Stromal cell of bone marrow (primary cell): ENCODE measurements at places on chromosomes 3 and 15.

GRCh38 chr3:131329774-131330173 is 51.8 kb upstream of the NUDT16 start:
- DNase-seq = no peak

GRCh38 chr15:85383470-85384148 is 3.2 kb downstream of the AKAP13 start:
- no peak for DNase-seq

- DNase-seq = no peak
Measured at GRCh38 chr3:2870724-2871333, 239.3 kb downstream of the IL5RA start.

DNA sequence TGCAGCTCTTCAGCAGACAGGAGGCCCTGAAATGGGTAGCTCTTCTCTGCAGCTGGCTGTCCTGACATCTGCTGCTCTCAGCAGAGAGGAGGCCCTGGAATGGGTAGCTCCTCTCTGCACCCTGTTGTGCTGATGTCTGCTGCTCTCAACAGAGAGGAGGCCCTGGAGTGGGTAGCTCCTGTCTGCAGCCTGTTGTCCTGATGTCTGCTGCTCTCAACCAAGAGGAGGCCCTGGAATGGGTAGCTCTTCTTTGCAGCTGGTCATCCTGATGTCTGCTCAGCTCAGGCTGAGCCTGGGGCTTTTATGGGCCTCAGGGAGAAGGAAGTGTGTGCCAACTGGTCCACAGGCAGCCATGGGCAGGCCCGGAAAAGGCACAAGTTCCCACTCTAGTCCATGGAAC is 66.6 kb downstream of the PIK3CB start:
- DNase-seq = no peak

DNA sequence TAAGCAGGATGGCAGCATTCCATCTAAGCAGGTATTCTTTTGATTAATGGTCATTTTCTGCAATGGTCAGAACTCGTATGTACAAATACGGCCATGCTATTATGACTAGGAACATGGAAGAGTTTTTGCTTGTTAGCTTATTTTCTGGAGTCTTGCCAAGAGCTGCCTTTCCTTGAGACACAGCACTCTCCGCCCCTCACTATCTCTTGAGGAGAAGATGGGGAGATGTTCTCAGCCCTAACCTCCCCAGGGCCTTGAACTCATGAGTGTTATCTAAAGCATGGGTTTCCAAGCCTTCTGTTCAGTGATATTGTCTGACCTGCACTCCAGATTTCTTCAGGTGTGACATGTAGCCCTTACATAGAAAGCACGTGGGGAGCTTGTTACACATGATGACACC is 65.9 kb upstream of the ACTC1 start:
- no peak for DNase-seq

DNA sequence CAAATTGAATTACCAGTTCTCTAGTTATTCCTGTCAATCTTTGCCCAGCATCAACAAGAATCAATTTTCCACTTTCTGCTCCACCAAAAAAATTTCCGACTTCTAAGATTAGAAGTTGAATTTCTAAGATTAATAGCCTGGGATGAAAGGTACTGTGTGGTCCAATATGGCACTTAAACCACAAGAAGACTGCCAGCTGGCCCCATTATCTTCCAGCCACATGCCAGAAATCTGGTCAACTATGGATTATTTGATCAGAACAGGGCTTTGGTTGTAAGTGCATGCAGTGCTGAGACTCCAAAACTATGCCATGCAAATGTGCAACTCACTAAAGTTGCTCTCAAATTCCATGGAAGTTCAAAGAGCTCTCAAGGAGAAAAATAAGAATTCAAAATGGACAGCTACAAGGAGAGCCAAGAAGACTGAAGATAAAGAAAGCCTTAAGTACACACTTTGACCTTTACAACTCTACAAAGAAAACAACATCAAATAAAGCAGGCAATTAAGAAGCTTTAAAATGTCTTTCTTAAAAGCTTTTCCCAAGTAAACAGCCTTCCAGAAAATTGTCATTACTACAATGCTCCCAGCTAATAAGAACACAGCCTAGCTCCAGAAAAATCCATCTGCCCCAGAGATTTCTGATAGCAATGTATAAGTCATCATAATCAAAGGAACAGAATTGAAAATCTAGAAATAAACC is 64.2 kb downstream of the ST3GAL6 start:
- DNase-seq = no peak

DNA sequence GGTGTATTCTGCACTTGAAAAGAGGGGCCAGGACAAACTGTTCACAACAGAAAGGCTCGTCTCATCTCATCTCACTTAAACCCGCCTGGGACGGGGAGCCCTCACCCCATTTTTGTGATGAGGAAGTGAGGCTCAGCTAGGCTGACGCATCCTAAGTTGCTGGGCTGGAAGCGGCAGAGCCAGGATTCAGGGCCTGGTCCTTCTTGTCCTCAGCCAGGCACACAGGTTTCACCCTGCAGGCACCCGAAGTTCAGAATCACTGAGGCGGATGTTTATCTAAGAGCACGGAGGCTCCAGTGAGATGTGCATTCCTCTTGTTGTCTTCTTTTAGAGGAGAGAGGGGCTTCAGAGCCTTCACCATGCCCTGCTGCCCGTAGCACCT is 51.1 kb upstream of the PLXNA1 start:
- no peak for DNase-seq

GRCh38 chr3:175558261-175558660 is 699.1 kb downstream of the NAALADL2 start:
- no peak for DNase-seq

GRCh38 chr3:141093397-141093796 is 42.2 kb downstream of the SPSB4 start:
- DNase-seq = no peak

- no peak for DNase-seq
Measured at GRCh38 chr15:80194186-80194585, 41.4 kb downstream of the FAH start.

DNA sequence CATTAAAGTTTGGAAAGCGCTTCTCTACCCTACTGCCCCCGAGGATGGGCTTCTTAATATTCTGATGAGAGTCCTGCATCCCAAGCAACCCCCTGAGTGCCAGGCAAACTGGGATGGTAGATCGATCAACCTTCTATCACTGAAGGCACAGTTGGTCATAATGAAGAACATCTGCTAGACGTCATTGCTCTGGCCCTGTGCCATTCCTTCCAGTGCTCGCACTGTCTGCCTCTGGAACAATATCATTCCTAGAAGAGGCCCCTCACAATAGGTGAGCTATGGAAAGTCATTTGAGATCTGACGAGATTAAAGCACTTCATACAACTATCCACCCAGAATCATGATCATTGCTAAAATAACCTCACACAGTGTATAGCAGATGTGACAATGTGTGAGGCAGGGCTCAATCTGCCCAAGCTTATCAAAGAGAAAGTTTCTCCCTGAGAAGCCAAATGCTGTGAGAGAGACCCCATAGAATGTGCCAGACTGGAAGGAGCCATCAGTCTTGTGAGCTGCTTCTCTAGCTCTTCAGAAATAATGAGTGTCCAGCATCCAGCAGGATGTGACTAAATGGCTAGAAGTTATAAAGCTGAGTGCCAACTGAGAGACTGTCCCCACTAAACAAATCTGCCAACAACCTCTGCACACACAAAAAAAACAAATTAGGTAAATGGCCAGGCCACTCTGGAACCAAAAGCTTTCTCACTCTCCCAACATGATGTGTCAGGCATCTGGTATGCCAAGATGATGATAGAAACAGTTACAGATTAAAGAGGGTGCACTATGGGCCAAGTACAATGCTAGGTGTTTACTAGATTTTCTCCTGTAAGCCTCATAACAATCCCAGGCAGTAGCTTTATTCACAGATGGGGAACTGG is 165.5 kb downstream of the NECTIN3 start:
- DNase-seq = peak; percentile 48

GRCh38 chr3:70111411-70111810 is 111.9 kb downstream of the SAMMSON start:
- DNase-seq = no peak

GRCh38 chr15:74842581-74843444 is at the start of gene ULK3:
ULK3 (minus strand) TSS chr15:74843156; CDS start chr15:74843105, 51 bp downstream.
- DNase-seq = peak; percentile 74

DNA sequence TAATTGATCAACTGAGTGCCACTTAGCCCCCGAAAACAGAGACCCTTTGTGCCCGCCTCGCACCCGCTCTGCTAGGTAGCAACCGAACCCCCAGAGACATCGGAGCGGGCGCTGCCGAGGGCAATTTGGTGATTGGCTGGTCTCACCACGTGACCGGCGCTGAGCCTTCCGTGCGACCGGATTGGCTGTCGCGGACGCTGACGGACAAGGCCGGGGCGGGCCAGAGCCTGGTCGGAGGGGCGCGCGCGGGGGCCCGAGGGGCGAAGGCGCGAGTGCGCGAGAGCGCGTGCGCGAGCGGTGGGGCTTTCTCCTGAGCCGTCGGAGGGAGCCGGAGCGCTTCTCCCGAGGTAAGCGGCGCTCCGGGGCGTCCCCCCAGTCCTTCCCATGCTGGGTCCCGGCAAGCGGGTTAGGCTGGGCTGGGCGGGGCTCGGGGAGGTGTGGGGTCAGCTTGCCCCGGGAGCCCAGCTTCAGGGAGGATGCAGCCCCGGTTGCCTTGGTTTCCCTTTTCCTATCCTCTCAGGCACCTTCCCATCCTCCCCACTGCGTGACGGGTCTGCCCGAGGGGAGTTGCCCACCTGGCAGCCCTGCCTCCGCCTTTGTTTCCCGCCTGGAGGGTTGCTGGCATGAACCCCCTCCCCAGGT is at the start of gene TMEM108:
Gene TMEM108 (plus strand): TSS at position 303 of the 642 bp plus-strand sequence.
- DNase-seq = peak; percentile 11

GRCh38 chr3:125011941-125012340 is 43.9 kb downstream of the HEG1 start:
- no peak for DNase-seq

DNA sequence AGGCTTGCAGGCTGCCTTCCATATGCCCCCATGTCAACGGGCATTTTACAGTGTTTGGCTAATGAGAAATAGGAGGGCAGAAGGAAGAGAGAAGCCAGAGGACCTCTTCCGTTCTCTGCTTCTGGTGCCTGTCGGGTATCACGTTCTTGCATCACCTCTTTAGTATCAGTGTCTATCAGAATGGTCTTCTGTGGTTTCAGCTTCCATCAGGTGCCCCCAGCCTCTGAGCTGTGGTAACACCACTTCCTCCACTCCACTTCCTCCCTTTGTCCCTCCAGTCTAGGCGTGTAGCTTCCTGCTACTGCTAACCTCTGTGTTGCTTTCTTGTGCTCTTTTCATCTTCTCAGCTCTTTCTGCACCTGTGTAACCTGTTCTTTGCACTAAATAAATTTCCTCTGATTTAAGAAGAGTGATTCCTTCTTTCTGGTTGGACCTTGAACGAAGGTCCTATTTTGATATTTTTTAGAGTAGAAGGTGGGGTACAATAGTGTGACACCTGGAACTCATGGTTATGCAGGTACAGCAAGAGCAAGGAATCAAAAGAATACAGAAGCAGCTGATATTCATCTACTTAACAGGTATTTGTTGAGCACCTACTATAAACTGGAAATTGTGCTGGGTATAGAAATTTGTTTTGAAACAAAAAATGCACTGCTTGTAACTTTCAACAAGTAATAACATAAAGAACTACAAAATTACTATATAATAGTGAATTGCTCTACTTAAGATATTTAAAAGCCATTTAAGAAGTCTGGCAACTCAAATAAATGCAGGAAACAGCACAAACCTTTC is 27.4 kb upstream of the FOXB1 start:
- no peak for DNase-seq

GRCh38 chr3:186333256-186333655 is 28.8 kb downstream of the DGKG start:
- no peak for DNase-seq

DNA sequence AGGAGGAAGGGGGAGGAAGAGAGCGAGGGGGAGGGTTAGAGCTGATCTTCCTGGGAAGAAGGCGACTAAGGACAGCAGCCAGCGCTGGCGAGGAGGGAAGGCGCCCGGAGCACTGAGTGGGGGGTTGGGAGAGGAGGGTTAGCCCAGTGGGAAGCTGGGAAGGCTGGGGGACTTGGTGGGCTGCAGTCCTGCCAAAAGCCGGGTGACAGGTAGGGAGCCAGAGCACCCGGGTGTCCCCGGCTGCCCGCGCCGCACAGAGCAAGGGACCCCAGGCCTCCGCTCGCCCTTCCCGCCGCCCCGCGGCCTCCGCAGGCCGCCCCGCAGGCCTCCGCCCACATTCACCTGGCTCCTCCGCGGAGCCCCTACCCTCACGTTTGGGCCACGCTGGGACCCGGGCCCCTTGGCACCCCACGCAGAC is 448 bp downstream of the SLC12A8 start:
- DNase-seq = no peak

DNA sequence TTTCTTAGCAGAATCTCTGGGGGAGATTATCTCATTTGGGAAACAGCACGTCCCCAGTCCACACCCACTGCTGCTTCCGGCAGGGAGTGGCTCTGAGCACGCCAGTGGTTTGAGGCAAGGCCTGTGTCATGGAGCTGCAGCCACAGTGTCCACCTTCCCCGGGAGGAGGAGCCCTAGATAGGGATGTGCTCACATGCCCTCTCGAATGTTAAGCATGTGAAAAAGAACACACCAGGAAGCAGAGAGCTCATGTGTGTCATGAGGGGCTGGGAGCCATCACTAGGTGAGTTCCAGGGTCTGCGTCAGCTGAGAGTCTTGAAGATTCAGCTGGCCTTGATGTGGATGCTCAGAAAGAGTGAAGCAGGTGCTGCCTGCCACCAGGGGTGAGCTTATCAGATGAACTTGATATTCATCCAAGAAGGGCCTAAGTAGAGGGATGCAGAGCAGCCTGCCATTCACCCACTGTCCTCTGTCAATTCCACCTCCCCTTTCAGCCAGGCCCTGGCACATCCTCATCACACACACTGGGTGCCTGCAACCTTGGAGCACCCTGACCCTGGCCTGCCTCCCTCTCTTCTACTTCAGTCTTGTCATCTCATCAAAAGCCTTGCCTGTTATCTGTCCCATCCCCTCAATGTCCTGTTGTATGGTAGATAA is 16.3 kb downstream of the ITGA11 start:
- DNase-seq = no peak

GRCh38 chr15:86854176-86854575 is 774.5 kb downstream of the AGBL1 start:
- DNase-seq = no peak

DNA sequence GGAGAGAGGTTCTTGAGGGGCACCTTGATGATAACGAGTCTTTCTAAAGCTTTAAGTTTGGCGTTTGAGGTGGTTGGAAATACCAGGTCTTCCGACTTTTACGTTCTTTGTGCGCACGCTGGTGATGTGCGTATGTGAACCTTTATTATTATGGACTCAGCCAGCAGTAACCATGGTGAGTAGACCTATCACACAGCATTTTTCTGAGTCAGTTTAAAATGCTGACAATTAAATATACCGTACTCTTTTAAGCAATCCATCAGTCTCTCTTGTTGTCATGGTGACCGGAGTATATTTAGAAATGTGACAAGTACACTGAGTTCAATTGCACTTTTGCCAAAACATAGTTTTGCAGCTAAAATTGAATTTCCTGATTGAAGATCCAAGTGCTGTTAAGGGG is 172.2 kb downstream of the LPP start:
- no peak for DNase-seq

GRCh38 chr3:185082149-185082548 is 70.7 kb downstream of the C3orf70 start:
- DNase-seq = no peak

DNA sequence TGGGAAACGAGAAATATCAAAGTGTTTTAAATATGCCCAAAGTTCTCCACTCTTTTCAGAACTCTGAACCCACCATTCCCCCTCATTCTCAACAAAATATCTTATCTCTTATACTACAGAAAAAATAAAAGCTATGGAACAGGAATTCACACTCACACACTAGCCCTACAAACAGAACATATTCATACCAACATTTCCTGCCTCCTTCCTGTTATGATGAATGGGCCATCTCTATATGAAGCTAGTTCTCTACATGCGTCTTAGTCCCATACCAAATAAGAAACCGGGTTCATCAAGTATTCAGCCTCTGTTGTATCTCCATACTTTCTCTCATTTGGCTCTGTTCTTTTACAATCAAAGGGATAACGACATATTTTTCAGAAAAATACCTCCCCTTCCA is 72.6 kb downstream of the PLSCR2 start:
- DNase-seq = no peak
